ENCODE measurements at places on chromosomes 11 and 22.

DNA sequence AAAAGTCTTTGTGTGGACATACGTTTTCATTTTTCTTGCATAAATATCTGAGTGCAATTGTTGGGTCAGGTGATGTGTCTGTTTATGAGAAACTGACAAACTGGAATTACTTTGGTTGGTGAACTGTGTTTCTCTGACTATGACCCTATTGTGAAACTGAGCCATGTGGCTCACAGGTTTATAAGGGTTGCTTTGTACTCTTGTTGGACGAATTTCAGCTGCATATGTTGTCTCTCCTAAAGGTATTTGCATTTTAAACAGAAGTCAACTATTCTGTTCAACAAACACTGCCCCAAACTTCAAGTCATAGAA lies 34.4 kb upstream of the RASD2 start:
- DNase-seq = no peak

- no peak for DNase-seq
Observed at GRCh38 chr11:79069504-79069903, 371.3 kb downstream of the TENM4 start.

DNA sequence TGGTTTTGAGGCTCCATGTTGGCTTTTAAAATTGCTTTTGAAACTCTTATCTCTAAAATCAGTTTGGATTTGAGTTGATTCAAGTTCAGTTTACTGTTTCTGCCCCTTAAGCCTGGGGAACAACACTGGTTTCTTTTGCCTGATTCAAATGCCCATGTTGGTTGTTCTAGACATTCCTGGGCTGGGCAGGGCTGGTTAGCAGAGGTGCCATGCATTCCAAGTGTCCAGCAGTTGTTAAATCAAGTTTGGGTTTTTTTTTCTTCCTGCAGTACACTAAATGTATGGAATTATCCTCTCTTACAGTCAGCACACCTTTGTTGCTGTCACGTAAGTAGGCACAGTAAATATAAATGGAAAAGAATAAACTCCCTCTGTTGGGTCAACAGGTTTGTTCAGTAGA lies 67.2 kb upstream of the MTMR2 start:
- DNase-seq = no peak

GRCh38 chr11:132895340-132895739 lies 637.0 kb downstream of the OPCML start:
- no peak for DNase-seq

- DNase-seq = no peak
Observed at GRCh38 chr11:113497066-113497910, 22.1 kb upstream of the DRD2 start.

GRCh38 chr11:115226556-115226955 lies 277.7 kb downstream of the CADM1 start:
- DNase-seq = no peak

- DNase-seq = no peak
Observed at GRCh38 chr11:132006884-132007580, 636.6 kb downstream of the NTM start.

DNA sequence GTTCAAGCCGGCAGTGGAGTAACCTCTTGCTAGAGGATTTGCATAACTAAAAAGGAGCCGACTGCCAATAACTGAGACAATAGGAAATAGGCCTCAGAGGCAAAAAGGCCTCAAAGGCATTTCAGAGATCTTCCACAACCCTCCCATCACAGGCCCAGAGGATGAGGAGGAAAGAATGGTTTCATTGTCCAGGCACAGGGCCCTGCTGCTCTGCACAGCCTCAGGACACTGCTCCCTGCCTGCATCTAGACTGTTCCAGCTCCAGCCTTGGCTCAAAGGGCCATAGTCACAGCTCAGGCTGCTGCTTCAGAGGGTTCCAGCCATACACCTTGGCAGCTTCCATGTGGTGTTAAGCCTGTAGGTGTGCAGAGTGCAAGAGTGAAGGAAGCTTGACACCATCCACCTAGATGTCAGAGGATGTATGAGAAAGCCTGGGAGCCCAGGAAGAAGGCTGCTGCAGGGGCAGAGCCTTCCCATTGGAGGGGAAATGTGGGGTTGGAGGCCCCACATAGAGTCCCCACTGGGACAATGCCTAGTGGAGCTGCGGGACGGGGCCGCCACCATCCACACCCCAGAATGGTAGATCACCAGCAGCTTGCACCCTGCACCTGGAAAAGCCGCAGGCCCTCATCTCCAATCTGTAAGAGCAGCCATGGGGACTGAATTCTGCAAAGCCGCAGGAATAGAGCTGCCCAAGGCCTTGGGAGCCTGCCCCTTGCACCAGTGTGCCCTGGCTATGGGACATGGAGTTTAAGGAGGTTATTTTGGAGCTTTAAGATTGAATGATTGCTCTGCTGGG lies 8.2 kb upstream of the LRP5 start:
- DNase-seq = no peak

DNA sequence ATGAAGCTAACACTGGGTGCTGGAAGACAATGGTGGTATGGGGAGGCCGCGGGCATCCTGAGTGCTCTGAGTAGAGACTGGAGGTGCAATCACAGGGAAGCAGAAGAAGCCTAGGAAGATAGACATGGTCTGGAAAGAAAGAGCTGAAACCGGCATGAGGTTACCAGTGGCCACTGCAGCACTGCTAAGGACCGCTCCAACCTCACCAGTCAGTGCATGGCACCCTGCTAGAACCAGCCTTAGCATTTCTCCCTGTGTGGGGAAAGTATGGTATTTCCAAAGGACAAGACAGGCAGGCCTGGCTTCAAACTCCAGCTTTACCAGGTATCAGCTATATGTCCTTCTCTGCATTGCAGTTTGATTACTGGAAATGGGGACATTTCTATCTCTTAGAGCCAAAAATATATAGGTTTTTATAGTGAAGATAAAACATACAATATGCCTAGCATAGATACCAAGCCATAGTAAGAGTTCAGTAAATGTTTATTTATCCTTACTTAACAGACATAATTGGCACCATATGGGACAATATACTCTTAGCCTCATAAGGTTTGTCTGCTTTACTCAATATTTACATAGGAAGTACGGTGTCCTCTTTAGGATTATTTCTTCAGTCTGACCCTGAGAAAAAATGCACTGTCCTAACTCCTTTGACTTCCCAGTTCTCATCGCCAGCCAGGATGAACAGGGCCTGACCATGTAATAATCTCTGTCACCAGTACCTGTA lies 231.1 kb downstream of the TENM4 start:
- DNase-seq = no peak

DNA sequence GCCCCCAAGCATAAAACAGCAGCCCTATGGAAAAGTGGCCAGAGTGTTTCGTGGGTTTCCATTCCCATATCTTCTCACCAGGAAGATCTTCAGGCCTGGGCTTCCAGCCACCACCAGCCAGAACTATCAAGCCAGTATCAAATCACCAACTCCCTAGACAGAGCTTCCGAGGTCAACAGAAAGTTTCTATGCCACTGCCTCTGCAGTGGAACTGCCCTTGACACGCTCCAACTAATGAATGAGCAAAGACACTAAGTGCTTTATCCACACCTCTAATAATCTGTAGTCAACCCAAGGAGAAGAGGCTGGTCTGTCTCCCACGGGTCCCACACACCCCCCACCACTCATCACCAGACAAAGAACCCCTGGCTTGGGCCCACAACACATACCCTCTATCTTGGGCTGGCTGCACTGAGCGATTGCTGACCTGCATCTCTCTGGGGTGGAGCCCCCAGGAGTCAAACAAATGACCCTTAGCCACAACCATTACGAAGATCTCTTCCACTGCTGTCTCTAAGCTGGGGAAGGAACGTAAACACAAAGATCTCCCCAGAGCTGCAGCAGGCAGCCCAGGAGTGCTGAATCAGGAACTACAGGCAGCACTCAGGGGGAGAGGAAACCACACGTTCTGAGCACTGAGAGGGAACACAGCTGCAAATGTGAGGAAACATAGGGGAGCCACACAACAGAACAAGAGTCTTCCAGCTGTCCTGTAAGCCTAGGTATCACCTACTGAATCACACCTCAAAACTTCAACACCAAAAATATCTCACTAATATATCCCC lies 9.7 kb downstream of the OR5AN1 start:
- DNase-seq = no peak

DNA sequence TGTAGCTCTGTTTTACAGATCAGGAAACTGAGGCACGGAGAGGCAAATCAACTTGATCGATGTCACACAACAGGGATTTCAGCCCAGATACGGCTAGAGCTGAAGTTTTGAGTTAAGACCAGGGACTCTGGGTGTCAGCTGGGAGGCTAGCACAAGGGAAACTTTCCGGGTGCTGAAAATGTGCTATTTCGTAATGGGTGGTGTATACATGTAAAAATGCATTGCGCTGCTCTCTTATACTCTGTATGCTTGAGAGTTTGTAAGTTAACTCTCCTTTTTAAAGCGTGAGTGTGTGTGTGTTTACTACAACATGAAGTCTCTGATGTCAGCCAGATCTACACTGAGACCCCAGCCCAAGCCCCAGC lies 227.6 kb downstream of the MN1 start:
- no peak for DNase-seq

DNA sequence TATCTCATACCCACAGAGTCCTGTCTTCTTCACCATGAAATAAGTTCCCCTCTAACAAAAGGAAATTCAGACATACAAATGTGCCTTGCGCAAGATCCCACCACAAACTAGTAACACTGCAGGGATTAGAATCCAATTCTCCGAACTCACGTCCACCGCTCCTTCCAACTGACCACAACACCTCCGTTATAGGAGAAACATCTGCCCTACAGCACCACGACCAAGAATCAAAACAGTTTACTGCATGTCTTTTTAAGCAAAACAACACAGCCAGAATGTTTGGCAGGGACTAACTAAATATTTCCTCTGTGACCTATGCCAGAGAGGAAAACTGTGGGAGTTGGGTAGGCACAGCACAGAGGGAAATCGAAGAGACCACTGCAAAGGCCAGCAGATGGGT lies 72.7 kb upstream of the AKIP1 start:
- DNase-seq = no peak

DNA sequence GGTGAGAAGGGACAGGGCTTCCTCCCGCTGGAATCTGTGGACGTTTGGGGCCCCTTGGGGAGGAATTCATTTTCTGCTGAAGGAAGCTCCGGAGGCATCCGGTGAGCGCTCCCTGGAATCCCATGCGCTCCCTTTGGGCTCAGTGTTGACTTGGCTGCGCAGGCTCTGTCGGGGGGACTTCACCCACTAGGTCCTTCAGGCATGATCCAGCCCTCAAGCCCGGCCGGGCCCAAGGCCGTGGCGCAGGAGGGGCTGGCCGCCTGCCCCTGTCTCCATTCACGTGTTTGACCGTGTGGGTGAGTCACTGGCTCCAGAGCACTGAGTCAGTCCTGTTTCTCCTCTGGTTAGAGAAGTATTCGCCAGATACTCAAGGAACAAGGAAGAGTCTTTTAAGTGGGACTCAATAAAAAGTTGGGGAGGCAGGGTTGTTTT lies 1.4 kb downstream of the CTTN start:
- DNase-seq = peak; percentile 78

DNA sequence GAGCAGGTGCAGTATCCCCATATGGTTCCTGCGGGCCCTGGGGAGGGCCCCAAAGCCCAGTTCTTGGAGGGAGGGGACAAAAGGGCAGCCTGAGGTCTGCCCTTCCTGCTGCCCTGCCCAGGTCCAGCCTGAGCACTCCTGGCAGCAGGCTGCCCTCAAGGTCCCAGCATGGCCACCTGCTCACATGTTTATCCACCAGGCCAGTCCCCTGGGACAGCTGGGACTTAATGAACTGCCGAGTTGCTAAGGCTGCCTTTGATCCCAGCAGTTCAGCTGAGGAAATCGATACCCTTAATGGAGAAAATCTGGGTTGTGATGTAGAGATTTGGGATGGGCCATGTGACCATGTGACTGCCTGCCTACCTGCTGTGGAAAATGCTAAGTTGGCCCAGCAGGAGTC lies 146.2 kb downstream of the TRIM29 start:
- no peak for DNase-seq

GRCh38 chr11:74443071-74443864 lies 24.1 kb downstream of the KCNE3 start:
- DNase-seq = no peak

DNA sequence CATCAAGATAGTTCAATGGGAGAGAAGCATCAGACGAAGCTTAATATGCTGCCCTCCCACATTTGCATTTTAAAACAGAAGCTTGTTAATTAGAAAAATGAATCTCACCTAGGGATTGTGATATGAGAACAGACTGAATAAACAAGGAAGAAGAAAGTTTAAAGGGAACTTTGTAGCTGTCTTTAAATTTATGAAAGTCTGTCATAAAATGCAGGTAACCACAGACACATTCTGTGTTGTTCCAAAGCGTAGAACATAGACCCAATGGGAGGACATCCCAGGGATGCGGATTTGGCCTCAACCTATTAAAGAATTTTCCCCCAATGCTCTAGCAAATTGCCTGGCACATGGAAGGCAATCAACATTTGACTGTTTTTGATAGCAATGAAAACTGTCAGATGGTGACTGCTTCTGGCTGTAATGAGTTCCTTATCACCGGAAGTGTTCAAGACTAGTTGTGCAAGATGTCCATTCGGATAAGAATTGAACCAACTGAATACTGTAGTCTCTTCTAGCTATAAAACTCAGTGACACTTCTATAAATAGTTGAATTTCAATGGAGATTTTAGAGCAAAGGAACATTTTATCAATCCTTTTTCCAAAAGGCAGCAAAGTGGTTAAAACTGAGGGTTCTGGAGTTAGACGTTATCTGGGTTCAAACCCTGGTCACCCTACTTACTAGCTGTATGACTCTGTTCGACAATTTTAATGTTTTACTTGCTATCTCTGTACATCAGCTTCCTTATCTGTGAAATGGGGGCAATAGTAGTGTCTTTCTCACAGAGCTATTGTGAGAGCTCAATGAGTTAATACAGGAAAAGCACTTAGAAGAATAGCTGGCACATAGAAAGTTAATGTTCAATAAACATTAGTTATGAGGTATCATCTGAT lies 64.9 kb downstream of the LIF start:
- no peak for DNase-seq

GRCh38 chr11:67465189-67465510 lies 3.9 kb downstream of the TMEM134 start:
- no peak for DNase-seq

DNA sequence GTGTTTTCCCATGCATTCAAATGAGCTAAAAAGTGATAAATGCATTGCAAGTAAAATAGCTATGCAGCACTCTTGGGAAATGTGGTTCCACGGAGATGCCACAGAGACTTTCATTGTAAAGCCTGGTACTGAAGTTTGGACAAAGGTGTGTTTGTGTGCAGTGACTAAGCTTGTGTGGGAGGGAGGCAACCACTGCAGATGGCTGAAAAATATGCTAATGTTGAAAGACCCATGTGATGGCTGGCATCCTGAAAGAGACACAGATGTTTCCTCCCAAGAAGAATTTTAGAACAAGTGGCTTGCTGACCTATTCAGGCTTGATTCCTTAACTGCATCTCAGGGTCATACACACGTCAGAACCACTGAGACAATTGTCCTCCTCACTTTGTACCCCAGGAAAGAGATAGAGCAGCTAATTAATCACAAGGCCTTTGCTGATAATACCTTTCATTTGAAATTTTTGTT lies 73.8 kb downstream of the FAM76B start:
- DNase-seq = no peak

GRCh38 chr22:40433416-40434090 lies 63.2 kb downstream of the SGSM3 start:
- no peak for DNase-seq

- DNase-seq = no peak
Observed at GRCh38 chr11:24779791-24780190, 282.9 kb downstream of the LUZP2 start.

GRCh38 chr22:48175721-48176120 lies 1413.3 kb downstream of the TBC1D22A start:
- DNase-seq = no peak

- DNase-seq = no peak
Observed at GRCh38 chr11:11215944-11216343, 137.1 kb downstream of the CSNK2A3 start.

Data from mucosa of descending colon (tissue), 3 donors.